ENCODE measurements at places on chromosomes 3 and 15.
A peak's percentile ranks its signal among the peaks of the same experiment; 100 is the strongest.

DNA sequence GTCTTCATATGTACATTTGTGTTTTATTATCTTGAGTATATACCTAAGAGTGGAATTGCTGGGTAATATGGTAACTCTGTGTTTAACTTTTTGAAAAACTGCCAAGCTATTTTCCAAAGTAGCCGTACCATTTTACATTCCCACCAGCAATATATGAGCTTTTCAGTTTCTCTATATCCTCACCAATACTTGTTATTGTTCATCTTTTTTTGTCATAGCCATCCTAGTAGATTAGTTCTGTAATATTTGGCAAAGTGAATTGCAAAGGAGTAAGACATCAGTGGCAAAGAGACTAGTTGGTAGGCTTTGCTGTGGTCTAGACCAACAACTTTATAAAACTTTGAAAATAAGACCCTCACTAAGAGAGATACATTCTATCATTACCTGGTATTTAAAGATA is 21.4 kb downstream of the OXSR1 start:
- DNase-seq, result no peak

DNA sequence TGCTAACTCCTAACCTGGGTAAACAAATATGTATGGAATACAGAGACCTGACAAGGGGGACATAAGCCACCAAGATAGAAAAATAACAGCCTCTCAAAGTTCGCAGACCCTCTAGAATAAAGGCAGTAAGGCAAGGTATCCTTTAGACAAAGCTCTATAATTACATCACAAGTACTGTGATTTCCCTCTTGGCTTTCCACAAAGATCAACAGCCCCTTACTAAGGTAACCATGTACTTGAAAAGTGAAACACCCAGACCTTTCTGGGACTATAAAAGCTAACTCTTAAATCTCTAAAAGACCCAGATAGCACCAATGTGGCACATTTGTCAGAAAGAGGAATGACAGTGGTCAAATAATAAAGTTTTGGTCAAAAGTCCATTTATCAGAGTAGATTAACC is 51.9 kb downstream of the TBL1XR1 start:
- no peak for DNase-seq

GRCh38 chr3:147930232-147930807 is 521.2 kb downstream of the ZIC1 start:
- no peak for DNase-seq

DNA sequence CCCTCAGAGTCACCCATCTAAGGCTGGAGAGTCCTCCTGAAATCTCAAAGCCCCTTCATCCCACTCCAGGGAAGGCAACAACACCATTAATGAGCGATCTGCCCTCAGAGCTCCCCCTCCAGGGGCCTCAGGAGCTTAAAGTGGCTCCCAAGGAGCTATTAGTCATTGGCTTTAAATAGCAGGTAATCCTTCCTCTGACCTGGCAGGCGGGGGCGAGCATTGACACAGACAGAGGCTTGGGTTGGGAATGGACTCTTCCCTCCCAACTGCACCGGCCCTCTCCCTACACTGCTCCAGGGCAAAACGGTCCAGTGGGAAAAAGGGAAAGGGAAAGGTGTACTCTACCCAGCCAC is 1.4 kb downstream of the MFGE8 start:
- no peak for DNase-seq

DNA sequence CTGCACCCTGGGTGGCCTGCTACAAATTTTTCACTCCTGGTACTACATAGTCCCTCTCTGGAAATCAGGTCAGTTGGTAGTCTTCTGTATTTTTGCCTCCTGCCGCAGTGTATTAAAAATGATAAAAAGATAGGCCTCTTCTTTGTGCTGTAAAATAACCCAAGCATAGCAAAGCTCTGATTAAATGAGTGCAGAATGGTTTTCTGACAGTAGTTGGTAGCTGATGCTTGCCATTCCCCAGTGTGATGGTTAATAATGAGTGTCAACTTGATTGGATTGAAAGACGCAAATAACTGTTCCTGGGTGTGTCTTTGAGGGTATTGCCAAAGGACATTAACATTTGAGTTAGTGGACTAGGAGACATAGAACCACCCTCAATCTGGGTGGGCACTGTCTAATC is 264.4 kb upstream of the ZNF717 start:
- no peak for DNase-seq

GRCh38 chr3:4997946-4998345 is 18.7 kb downstream of the BHLHE40 start:
- no peak for DNase-seq

- DNase-seq, result no peak
These were observed 28.0 kb downstream of the CCDC33 start for GRCh38 chr15:74264081-74264501.

- no peak for DNase-seq
These were observed 24.6 kb downstream of the GTF2E1 start for GRCh38 chr3:120767106-120767505.

- no peak for DNase-seq
These were observed 123.1 kb downstream of the NEO1 start for GRCh38 chr15:73175382-73175781.

DNA sequence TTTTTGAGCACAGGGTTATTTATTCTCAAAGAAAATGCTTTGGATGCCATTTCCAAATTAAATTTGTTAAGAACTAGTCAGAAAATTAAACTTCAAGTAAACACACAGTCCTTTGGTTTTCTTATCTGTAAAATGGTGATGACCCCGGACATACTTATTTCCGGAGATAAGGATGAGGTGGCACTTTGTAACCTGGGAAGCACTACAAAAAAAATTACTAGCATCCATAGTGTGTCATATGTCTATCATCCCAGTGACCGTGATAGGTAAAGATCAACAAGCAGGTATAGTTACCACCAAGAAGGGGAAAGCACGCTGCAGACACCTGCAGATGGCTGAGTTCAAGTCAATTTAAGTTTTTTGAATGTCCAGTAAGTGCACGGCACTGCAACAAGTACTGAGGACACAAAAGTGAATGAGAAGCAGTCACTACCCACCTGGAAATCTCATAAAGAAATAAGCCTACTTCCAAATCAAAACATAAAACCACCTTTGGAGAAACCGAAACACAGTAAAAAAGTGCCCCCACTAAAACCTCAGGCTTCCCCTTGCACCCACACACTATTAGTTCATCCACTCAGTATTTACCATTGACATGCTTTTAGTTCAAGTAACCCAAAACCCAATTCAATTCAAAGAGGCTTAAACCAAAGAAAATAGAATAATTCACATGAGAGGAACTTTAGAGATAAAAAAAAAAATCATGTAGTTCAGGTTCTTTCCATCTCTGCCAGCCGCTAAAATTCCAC is 24.6 kb downstream of the SEMA5B start:
- DNase-seq, result no peak

- DNase-seq, result no peak
These were observed 11.3 kb downstream of the CGNL1 start for GRCh38 chr15:57387564-57388076.

DNA sequence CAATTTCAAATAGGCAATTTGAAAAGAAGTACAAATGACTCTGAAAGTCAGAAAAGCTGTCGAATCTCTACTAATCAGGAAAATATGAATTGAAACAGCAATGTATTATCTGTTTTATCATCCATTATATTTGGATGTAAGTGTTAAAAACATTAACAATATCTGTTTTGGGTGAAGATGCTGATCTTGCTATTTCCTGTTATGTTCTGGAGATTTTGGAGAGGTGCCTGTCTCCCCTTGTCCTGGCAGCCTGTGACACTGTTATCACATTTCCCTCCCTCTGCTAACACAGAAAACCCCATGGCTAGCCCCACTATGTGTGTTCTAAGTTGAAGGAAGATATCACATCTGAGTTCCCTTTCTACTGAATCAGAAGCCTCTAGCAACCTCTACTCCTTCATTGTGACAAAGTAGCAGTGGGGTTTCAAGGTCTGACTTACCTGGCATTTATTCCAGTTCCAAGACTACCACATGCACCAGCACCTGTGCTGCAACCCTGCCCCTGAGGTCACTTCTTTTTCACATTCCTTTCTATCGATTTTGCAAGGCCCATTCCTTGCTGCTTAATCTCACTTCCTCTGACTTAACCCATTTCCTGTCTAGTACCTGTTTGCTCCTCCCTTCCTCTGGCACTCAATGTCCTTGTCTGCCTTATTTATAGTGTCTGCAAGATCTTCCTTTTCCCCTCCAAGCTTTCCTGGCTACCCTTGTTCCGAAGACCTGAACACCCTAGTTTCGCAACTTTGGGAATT is 95.5 kb upstream of the COL8A1 start:
- DNase-seq, result no peak

DNA sequence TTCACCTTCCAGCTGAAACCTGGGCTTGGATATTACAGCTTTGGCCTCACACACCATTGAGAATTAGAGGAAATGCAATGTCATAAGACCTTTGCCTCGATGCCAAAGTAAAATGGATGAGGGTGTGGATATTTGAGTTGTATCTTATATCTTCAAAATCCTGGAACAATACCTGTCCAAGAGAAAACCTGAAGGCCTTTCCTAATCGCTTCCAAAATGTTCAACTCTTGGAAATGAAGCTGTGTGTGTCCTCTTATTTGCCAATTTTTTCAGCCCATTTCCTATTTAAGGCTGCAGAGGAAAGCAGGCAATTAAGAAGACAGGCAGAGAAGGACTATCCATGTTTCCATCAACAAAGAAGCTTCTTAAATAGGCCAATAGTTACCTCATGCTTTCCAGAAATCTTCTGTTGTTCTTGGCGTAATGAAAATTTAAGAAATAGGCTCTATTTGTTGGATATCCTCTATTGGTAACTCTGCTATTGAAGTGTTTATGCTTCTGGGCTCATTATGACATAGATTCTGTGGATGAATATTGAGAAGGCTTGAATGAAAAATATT is 99.5 kb upstream of the ZBTB20 start:
- DNase-seq, result no peak

DNA sequence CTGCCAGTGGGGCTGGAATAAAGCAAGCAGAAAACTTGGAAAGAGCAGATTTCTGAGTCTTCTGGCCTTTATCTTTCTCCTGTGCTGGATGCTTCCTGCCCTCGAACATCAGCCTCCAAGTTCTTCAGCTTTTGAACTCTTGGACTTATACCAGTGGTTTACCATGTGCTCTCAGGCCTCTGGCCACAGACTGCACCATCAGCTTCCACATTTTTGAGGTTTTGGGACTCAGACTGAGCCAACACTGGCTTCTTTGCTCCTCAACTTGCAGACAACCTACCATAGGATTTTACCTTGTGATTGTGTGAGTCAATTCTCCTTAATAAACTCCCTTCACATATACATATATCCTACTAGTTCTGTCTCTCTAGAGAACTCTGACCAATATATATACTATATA is 706.6 kb downstream of the NR2F2 start:
- DNase-seq, result no peak

DNA sequence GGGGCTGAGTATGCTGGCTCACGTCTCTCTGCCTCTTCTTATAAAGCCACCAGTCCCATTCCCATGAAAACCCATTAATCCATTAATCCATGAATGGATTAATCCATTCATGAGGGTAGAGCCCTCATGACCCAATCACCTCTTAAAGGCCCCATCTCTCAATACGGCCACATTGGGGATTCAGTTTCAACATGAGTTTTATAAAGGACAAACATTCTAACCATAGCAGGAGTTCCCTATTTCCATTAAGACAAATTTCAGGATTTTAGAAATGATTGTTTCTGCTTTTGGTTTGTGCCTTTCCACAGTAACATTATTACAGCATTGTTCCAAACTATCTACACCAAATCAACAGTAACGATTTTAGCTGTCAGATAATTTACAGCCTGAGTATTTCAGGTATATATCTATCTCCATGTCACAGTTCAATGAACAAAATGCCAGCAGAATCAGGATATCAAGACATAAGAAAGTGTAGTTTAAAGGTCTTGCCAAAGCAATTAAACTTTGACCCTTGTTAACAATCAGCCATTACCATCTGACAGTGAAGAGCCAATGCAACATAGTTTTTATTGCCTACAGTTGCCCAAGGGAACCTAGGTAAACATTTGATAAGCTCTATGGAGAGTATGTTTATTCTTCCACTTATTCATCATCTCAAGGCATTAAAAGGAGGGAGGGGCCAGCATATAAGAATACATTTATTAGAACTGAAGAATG is 3.8 kb downstream of the TSPAN3 start:
- no peak for DNase-seq

DNA sequence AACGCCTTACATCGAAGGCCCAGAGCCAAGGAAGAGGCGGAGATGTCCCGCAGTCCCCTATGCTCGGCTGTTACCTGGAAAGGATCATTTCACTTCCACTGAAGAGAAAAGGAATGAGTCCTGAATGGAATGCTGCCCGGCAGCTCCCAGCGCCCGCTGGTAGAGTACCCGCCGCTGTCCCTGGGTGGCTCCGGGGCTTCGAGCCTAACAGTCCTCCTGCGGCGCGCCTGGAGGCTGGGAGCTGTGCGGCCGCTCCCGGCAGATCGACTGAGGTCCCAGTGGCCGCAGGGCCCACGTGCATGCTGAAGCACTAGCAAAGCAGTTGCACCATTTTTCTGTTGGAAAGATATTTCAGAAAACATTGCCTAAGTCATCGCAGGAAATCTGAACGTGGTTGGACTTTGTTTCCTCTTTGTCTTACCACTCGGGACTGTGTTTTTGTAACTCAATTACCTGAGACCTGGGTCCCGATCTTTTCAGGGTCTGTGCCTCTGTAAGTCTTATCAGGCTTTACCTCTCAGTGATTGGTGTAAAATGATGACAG is 984 bp downstream of the RNU6-1 start:
- DNase-seq, result peak; percentile 20

- peak; percentile 36 for DNase-seq
These were observed at the start of gene RTP4 for GRCh38 chr3:187368251-187369088. RTP4 (plus strand) TSS chr3:187368385; CDS start chr3:187368442, 57 bp downstream.

GRCh38 chr3:9067352-9067975 is 104.2 kb upstream of the RAD18 start:
- DNase-seq, result peak; percentile 52

DNA sequence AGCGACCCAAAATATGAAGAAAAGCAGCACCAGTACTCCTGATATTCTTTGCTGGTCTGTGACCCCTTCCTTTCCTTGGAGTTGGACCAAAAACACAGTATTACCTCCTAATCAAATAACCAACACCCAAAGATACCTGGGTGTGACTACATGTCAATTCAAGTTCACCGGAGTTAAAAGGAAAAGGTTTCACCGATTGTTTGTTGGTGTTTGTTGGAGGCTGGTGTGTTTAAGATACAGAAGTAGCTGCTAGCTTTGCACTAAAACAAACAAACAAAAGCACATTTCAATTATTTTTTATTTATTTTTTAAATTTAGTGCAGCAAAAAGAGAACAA is 81.5 kb downstream of the MYO1E start:
- DNase-seq, result no peak
